ENCODE measurements at places on chromosomes 3 and 15.

GRCh38 chr3:178971614-178972013 is 100.0 kb downstream of the ZMAT3 start:
- no peak for DNase-seq

DNA sequence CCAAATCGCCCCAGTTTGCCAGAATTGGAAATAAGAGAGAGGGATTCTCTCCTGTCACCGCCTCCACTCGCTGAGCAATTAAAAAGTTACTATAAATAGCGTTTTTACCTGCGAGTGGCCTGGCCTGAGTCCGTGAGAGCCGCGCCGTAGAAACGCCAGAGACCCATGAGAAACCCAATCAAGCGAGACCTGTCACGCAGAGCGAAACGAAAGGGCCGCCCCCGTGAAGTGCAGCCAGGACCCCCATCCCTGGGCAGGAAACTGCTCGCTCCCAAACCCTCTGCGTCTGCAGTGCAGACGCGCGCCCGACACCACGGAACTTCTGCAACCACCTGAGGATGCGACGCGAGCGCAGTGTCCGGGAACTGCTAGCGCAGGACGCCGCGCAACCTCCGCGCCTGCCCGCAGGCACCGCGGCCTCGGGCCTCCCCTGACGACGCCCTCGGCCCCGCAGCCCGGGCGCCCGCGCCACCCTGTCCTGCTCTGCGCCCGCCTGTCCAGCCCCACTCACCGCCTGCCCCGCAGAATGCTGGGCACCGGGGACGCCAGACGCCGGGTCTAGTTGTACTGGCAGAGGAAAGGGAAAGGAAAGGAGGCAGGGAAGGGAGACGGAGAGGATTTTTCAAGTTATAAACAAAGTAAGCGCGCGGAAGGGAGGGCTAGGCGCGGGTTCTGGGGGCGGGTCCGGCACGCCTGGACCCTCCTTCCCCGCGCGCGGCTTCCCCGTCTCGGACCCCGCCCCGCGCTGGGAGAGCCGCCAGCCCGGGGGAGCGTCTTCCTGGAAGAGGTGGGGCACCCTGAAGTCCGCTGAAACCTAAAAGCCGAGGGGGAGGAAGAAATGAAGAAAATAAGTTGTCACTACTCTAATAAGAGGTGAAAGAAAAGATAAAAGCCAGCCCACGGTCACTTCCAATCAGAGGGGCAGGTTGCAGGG is at the start of gene PLSCR4:
TSS of gene PLSCR4 (minus strand) at position 657 of the 934 bp plus-strand sequence. CDS start 29,034 bp downstream, outside the sequence.
- no peak for DNase-seq

DNA sequence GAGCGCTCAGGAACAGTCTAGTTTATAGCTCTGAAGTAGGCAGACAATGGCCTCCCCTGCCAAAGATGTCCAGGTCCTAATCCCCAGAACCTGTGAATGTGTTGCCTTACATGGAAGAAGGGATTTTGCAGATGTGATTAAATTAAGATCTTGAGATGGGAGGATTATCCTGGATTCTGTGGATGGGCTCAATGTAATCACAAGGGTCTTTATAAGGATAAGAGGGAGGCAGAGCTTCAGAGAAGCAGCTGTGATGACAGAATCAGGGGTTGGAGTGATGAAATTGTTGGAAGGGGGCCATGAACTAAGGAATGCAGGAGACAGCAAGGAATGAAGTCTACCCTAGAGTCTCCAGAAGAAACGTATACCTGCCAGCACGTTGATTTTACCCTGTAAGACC is 14.0 kb upstream of the GK5 start:
- no peak for DNase-seq

GRCh38 chr15:61038910-61039309 is 190.2 kb downstream of the RORA start:
- DNase-seq, result no peak

DNA sequence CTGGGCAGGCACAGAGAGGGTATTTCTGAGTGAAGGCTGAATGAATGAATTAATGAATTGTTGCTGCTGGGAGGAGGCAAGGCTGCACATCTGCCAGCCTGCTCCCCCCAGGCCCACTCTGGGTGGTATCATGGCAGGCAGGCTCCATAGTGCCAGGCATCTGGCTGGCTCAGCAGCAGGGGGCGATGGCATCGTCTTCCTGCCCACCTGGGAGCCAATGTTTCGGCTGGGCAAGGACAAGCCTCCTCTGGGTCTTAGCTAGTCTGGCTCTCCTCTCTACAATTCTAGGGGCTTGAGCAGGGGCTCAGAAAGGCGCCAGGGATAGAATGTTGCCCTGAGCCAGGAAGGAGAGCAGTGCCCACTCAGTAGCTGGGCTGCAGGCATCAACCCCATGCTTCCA is 1.7 kb upstream of the TLR9 start:
- DNase-seq, result no peak

DNA sequence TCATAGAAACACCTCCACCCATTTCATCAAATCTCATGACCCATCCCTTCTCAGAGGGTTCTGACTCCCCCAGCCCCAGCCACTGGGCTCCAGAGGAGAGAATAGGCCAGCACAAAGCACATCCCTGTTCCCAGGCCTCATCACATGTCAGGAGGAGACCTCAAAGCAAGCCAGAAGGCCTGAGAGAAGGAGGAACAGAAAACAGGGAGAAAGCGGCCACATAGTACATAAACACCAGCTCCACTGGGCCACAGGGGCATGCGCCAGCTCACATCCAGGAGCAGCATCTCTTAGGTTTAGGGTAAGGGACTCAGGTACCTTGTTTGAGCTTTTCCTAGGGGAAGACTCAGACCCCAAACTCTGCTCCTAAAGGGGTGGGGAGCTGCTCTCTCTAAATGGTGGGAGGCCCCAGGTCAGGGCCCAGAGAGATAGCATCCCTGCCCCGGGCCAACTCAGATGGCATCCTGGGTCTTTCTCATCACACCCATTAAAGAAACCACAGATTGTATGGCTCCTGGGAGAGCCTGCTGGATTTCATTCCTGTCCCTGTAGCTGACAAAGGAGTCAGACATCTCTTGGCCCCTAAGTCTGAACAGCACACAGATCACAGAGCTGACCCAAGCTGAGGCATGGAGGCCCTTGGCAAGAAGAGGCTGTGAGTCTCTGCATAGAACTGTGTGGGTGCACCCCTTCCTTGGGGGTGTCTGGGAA is 2.5 kb downstream of the SHF start:
- no peak for DNase-seq

DNA sequence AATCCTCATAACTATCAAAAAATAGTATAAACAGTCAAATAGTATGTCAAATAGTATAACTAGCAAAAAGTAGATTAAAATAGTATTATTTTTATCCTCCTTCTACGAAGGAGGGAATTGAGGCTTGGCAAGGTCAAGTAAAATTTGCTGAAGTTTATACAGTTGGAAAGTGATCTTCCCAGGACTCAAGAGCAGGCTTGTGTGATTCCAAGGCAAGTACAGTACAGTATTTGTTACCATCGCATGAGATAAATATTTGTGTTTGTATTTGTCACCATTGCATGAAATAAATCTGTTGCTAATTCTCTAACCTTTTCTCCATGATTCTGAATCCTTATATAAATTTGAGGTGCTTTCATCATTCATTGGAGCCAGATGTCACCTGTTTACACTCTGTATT is 28.9 kb downstream of the SH3GL3 start:
- no peak for DNase-seq

GRCh38 chr3:196660381-196661166 is 21.1 kb downstream of the NRROS start:
- no peak for DNase-seq

DNA sequence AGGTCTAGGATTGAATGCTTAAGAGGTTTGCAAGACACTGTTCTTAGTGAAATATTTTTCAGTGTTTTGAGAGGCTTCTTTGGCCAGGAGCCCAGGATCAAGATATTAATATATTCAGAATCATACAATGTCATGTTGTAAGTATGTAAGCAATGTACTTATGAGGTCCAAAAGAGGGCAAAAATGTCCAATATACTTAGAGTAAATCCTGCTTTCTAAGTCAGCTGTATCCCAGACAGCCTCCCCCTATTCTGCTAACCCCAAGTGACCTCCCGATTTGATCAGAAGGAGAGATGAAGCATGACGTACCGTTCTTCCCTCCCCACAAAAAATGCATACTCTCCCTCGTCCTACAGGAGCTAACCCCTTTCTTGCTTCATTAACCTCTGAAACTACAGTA is 70.9 kb downstream of the CHAC1 start:
- no peak for DNase-seq

GRCh38 chr3:163368168-163368567 is 1710.1 kb downstream of the SI start:
- no peak for DNase-seq

DNA sequence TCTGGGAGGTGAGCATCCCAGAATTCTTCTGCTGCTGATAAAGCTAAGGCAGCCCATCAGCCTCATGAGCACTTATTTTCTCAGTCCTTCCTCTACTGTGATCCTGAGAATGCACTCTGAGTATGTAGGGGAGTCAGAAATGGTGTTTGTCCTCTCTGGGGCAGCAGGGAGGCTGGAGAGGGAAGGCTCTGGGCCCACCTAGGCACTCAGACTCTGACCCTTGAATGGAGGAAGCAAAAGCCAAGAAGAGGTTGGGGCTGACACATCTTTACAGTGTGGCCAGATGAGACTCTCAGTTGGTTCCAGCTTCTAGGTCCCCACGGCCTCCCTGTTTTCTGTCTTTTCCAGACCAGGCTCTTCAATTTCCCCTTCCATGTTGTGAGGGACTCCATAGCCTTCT is 36.1 kb upstream of the BLM start:
- DNase-seq, result no peak

DNA sequence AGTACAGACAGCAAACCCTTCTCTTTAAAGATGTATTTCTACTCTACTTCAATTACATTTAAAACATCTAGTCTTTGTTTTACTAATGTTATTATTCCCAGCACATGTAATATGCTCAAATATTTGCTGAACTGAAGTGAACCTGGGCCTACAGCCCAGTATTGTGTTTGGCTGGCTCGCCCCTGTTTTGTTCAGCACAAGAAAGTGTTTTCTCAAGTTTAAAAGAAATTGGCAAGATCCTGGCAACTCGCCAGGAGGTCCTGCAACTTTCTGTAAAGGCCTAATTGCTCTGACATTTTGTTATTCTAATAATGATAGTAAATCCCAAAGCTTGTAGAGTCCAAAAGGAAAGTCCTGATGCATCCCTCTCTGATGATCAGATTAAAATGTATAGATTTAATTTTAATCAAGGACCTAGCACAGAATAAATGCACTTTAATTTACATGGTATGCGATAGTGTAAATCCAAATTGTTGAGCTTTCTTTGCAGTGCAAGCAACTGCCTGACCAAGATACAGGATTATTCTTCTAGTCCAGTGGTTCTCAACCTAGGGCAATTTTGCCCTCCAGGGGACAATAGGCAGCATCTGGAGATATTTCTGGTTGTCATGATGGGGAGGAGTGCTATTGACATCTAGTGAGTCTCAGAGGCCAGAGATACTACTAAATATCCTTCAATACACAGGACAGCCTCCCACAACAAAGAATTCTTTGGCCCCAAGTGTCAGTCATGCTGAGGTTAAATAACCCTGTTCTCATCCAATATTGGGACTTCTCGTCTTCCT is 35.7 kb upstream of the TMOD3 start:
- no peak for DNase-seq

- no peak for DNase-seq
Measured at GRCh38 chr15:85496551-85497171, 116.3 kb downstream of the AKAP13 start.

- no peak for DNase-seq
Measured at GRCh38 chr3:134517791-134518190, 31.9 kb downstream of the CEP63 start.

- DNase-seq, result no peak
Measured at GRCh38 chr3:137148406-137148805, 190.6 kb downstream of the IL20RB start.

- no peak for DNase-seq
Measured at GRCh38 chr3:47854267-47854666, 51.3 kb downstream of the DHX30 start.

- DNase-seq, result no peak
Measured at GRCh38 chr3:191238321-191238817, 39.3 kb downstream of the OSTN start.

DNA sequence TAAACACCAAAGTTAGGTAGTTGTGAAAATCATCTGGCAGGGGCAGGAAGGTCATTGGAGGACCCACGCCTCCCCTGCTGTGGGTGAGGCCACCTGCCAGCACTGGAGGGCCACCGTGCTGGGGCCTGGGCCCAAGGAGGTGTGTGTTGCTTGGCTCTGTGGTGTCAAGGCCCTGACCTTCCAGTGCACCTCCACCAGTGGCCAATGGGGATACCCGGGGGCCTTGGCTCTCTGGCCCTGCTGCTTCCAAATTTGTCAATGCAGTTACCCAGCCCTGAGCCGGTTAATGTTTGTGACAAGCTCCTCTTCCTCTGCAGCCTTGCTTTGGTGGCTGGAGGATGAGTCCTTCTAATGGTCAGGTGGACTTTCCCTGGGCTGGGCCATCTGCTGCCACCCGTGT is 150.2 kb downstream of the KLF13 start:
- DNase-seq, result no peak

DNA sequence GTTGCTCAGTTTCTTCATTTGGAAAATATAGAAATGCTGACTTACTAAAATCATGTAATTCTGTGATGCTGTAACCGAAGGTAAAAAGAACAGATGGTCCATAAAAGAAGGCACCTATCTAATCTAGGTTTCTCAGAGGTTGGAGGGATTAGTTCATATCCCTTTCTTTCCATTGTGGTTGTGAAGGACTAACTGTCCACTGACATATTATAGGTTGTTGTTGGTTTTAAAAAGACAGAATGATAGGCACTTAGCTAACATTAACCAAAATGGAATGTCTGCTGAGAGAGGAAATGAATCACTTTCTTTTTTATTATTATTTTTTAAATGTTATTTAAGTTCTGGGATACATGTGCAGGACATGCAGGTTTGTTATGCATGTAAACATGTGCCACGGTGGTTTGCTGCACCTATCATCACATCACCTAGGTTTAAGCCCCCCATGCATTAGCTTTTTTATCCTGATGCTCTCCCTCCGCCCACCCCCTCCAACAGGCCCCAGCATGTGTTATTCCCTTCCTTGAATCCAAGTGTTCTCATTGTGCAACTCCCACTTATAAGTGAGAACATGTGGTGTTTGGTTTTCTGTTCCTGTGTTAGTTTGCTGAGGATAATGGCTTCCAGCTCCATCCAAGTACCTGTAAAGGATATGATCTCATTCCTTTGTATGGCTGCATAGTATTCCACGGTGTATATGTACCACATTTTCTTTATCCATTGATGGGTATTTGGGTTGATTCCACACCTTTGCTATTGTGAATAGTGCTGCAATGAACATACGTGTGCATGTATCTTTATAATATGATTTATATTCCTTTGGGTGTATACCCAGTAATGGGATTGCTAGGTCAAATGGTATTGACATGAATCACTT is 45.8 kb downstream of the ALDH1A2 start:
- no peak for DNase-seq

GRCh38 chr3:105315144-105315543 is 51.6 kb upstream of the ALCAM start:
- no peak for DNase-seq

- DNase-seq, result no peak
Measured at GRCh38 chr15:34986771-34987480, 1.2 kb downstream of the ZNF770 start.
